ENCODE measurements at places on chromosomes 1 and 21.

DNA sequence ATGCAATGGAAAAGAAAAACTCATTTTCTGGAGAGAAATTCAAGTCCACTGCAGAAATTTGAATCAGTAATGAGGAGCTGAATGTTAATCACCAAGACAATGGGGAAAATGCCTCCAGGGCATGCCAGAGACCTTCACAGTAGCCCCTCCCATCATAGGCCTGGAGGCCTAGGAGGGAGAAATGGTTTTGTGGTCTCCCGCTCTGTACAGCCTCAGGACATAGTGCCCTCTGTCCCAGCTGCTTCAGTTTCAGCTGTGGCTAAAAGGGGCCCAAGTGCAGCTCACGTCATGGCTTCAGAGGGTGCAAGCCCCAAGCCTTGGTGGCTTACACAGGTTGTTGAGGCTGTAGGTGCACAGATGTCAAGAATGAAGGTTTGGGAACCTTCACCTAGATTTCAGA is 223.0 kb downstream of the GRIK1 start:
- no peak for DNase-seq

GRCh38 chr21:33411949-33412430 is 8.8 kb downstream of the IFNGR2 start:
- DNase-seq = no peak

DNA sequence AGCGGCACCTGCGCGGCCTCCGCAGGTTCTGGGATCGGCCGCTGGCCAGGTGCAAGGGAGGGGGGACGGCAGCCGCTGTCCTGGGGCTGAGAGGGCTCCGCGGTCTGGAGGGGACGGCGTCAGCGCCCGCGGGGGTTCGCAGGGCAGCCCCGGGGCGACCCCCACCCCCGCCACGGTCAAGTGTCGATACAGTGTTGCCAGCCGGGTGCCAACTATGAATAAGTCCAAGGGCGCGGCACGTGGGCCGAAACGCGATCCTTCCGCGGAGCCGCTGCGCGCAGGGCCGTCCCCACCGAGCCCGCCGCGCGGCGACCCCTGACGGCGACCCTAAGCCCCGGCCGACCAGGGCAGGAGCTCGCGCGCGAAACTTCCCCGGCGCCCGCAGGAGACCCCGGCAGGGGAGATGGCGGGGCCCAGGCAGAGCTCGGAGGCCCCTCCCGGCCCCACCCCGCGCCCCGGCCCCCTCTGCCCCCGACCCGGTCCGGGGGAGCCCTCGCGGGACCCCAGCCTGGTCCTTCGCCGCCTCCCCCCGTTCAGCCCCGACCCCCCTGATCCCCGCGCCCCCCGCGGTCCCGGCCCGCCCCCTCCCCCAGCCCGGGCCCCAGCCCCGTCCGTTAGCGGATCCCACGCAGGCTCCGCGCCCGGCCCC is 586 bp upstream of the AGPAT3 start:
- peak; percentile 34 for DNase-seq

DNA sequence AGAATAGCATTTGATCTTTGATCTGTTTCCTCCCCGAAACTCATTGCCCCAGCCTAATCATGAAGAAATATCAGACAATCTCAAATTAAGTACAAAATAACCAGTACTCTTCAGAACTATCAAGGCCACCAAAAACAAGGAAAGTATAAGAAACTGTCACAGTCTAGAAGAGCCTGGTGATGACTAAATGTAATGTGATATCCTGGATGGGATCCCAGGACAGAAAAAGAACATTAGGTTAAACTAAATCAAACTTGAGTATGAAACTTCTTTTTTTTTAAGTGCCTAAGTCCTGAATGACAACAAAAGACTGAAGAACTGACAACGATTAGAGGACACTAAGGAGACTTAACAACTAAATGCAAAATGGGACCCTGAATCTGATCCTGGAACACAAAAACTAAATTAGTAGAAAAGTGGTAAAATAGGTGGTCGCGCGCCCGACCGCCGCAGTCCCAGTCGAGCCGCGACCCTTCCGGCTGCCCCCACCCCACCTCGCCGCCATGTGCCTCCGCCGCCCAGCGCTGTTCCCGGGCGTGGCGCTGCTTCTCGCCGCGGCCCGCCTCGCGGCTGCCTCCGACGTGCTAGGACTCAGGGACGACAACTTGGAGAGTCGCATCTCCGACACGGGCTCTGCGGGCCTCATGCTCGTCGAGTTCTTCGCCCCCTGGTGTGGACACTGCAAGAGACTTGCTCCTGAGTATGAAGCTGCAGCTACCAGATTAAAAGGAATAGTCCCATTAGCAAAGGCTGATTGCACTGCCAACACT is 5.5 kb upstream of the PRKAB2 start:
- no peak for DNase-seq

DNA sequence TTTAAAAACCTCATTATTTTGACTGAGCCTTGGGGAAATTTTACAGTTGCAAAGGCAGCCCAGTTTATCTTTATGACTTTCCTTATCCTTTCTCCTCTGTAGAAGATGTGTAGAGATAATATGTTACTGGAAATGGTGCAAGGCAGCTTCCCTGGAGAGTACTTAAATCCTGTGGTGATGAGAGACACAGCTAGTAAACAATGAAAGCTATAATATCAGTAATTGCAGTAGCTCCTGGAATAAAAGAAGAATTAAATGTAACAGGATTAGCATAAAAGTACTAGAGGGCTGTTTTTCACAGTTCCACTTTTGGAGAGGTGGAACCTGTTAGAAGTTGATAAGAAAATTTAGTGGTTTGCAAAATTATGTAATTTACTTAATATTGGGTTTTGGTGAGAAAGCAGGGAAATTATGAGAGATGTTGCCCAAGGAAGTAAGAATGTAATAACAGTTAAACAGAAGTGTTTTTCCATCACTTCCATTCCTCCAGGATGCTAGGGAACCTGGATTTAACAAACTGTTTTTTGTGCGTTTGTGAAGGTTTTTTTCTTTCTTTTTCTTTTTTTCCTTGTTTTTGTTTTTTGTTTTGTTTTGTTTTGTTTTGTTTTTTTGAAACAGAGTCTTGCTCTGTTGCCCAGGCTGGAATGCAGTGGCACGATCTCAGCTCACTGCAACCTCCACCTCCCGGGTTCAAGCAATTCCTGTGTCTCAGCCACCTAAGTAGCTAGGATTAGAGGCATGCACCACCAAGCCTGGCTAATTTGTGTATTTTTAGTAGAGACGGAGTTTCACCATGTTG is 15.7 kb upstream of the EDEM3 start:
- no peak for DNase-seq

DNA sequence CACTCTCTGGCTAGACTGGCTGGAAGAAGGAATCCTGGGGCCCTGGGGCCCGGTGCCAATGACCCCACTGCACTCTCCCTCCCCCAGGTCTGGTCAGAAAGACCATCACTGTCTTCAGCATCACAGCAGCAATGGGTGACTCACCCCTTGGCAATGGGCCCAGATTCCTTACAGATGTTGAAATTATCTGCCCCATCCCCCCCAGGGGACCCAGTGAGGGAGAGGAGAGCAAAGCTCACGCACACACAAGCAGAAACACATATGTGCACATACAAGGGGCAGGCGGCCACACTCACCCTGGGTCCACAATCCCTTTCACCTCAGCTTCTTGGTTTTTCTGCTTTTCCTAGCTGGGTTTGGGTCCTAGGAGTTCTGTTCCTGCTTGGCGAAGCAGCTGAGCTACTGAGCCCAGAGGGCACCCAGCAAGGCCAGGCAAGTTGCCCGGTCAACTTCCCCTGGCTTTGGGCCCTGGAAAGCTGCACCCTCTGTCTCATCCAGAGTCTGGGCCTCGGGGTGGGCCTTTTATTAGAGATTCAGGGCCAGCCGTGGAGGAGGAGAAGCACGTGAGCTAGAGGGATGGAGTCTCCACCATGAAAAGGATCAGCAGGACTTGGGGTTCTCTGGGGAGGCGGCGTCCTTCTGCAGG is 2.6 kb downstream of the COL16A1 start:
- no peak for DNase-seq

DNA sequence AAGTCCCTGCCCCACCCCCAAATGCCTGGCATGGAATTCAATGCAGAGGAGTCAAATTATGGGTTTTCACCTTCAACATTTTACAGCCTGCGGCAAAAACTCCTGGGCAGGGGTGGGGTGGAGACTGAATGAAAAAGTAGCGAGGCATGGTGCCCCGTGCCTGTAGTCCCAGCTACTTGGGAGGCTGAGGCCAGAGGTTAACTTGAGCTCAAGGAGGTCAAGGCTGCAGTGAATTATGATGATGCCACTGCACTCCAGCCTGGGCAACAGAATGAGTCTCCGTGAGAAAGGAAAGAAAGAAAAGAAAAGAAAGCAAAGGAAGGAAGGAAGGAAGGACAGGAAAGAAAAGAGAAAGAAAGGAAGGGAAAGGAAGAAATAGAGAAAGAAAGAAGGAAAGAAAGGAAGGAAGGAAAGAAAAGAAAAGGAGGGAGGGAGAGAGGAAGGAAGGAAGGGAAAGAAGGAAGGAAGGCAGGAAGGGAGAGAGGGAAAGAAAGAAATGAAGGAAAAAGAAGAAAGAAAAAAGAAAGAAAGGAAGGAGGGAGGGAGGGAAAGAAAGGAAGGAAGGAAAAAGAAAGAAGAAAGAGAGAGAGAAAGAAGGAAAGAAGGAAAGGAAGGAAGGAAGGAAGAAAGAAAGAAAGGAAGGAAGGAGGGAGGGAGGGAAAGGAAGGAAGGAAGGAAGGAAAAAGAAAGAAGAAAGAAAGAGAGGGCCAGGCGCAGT is 11.1 kb downstream of the LEMD1 start:
- no peak for DNase-seq

- DNase-seq = no peak
Observed at GRCh38 chr1:46622344-46622743, 5.7 kb upstream of the MOB3C start.

- no peak for DNase-seq
Observed at GRCh38 chr1:163372576-163372975, 50.8 kb downstream of the NUF2 start.

- no peak for DNase-seq
Observed at GRCh38 chr1:167627615-167627864, 2.5 kb upstream of the RCSD1 start.

DNA sequence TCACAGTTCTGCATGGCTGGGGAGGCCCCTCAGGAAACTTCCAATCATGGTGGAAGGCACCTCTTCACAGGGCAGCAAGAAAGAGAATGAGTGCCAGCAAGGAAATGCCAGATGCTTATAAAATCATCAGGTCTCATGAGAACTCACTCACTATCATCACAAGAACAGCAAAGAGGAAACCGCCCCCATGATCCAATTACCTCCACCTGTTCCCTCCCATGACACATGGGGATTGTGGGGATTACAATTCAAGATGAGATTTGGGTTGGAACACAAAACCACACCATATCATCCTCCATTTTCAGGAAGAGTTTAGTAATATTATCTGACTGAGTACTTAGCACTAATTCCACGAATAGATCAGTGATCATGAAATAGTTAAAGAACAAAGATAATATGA is 244.2 kb downstream of the LMO4 start:
- no peak for DNase-seq

GRCh38 chr1:108913105-108913948 is 36.5 kb downstream of the GPSM2 start:
- DNase-seq = no peak

DNA sequence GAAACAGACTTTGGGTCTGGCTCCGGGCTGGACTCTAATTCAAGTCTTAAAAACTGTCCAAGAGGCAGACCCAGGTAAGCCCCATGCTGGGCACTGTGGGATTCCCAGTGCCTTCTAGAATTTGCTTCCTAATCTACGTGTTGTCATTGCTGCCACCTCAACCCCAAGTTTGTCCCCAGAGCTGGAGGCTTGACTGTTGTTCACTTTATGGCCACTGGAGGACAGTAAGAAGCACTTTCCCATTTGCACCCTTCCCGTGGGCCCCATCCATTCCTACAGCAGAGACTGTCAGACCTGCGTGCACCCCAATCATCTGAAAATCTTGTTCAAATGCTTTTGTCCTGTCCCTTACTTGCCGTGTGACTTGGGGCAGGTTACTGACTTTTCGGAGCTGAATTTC is 29.4 kb upstream of the VASH2 start:
- no peak for DNase-seq

GRCh38 chr1:171833091-171833825 is 8.0 kb upstream of the DNM3 start:
- DNase-seq = no peak

- no peak for DNase-seq
Observed at GRCh38 chr1:115239426-115239825, 98.6 kb downstream of the NGF start.

DNA sequence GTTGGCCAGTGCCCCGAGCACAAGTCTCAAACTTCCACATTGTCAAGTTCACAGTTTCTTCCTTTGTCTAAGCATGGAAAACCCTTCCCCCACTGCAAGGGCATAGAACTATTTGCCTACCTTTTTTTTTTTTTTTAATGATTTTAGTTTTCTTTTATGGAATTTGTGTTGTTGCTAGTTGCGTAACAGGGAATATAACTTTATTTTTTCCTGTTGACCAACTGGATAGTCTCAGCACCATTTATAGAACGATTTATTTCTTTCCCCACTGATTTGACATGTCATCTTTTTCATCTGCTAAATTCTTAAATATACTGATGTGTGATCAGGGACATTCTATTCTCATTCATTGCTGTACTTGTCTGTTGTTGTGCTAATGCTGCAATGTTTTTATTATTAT is 83.0 kb downstream of the PEX14 start:
- no peak for DNase-seq

DNA sequence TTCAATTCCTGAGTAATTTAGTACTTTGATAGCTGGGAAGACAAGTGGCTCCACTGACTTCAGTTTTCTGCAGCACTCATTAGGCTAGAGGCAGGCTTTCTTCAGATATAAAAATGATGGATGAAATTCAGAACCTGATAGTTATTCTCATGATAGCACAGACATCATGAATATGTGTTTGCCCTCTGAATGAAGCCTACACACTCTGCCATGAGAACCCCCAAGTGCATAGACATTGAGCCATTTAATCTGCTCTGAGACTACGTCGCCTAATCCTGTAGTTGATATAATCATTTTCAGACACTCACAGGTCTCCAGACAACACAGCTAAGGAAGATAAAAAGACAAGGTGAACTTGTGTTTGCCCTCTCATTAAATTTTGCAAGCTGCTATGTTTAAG is 566.1 kb downstream of the AMY1C start:
- no peak for DNase-seq

DNA sequence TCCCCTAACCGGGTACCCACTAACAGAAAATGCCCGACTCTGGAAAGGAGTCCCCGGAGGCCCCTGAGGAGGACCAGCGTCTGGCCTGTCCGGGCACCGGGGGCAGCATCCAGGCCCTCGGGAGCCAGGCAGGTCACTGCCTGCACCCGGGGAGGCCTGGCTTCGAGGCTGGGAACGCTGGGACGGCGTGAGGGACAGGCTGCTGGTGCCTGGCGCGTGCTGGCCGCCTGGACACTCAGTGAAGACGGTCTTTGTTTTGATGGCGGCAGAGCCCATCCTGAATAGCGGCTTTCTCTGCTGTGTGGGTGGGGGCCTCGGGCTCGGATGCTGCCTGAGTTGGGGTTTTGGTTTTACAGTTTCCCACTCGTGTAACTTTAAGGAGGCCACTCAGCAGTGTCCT is 37.6 kb downstream of the PRKCZ start:
- no peak for DNase-seq

- DNase-seq = no peak
Observed at GRCh38 chr1:2506901-2507565, 19.4 kb downstream of the PANK4 start.

DNA sequence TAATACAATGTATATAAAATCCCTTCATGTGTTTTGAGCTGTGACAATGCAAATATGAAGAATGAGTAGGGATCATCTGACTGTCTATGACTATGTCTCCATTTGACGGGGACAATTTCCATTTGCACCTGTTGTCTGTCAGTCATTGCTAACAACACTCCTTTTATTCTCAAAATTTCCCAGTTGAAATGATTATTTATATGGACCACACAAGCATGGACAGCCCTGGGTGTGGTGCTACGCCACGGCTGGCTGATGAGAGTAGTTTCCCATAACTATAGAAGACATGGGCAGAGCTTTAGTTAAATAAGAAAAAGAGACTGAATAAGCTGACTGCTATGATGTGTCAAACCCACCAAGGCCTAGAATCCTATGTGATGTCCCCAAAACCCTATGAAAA is 135.8 kb downstream of the MAP3K21 start:
- DNase-seq = no peak
